ENCODE measurements at places on chromosomes 1 and 21.

DNA sequence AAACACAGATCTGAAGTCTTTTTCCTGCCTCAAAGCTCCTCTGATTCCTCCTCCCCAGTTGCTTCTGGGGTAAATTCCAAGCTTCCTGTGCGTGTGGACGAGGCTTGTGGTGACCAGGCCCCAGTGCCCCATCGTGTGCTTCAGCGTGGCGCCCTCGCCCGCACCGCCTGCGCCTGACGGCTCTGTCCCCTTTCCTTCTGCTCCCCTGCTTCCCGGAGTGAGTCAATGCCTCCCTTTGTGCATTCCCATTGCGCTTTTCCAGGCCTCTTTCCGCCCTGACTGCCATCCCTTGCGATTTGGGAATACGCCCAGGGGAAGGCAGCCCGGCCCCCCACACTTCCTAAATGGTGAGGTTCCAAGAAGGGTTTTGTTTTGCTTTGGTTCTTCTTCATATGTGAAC is 36.3 kb downstream of the FAAP20 start:
- no peak for DNase-seq

GRCh38 chr21:16095005-16095404 is 365.2 kb downstream of the USP25 start:
- DNase-seq = no peak

GRCh38 chr1:157407917-157408525 is 144.3 kb downstream of the FCRL5 start:
- DNase-seq = no peak

GRCh38 chr1:37865348-37866120 is 6.1 kb upstream of the MTF1 start:
- no peak for DNase-seq

GRCh38 chr1:40952744-40953315 is 26.7 kb upstream of the CTPS1 start:
- no peak for DNase-seq

- DNase-seq = no peak
Measured at GRCh38 chr1:224368409-224368808, 11.7 kb downstream of the CNIH4 start.

DNA sequence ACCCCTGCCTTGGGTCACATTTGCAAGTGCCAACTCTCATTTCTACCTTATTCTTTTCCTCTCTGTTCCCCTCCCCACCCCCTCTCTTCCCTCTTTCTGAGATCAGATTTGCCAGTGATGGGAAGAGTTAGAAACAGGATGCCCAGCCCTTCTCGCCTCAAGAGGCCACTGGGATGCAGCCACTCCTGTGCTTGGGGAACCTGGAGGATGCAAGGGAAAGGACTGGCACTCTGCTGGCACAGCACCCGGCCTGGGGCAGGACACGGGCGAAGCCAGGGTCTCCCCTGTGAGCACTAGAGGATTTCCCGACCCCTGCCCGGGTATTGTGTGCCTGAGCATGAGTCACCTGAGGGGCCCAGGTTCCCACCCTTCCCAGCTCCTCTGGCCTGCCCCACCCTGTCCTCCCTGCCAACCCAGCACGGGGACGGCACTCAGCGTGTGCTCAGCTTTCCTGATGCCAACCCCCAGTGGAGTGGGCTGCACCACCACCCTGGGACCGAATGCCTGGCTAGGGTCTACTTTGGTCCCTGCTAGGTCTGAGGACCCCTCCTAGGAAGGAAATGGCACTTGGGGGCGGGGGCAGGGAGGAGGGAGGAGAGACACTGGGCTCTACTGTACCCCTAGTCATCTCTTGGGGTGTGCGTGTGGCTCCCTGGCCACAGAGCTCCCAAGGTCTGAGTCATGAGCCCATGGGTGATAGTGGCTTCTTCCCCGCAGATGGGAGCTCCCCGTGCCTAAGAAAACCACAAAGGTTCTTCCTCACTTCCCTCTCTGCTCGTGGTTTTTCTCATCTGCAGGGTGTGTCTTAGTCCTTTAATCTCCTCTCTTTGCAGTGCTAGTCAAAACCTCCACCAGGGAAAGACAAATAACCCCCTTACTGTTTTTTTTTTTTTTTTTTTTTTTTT is 12.4 kb downstream of the LMNA start:
- no peak for DNase-seq

- no peak for DNase-seq
Measured at GRCh38 chr1:245183429-245183828, 28.6 kb downstream of the KIF26B start.

- no peak for DNase-seq
Measured at GRCh38 chr1:19462781-19463503, 22.4 kb downstream of the CAPZB start.
